ENCODE measurements at places on chromosomes 2 and 18.

GRCh38 chr2:152620208-152620607 is 97.1 kb downstream of the PRPF40A start:
- no peak for DNase-seq

DNA sequence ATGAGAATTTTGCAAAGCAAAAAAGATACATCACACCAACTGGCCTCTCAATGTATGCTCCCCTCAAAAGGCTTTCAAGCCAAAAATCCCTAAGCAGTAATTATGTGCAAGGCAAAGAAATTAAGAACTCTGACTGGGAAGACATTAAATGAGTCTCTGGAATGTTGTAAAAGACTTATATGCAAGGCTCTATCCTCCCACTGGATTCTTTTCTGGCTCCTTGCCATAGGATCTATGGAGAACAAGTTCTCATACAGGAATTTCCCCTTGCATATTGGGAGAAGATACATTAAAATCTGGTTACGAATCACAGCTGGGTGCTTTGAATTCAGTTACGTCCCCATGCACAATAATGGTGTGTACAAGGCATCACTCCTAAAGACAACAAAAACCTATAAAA is 73.4 kb upstream of the ATL2 start:
- no peak for DNase-seq

GRCh38 chr2:38030635-38031355 is 45.2 kb downstream of the CYP1B1 start:
- DNase-seq = no peak

DNA sequence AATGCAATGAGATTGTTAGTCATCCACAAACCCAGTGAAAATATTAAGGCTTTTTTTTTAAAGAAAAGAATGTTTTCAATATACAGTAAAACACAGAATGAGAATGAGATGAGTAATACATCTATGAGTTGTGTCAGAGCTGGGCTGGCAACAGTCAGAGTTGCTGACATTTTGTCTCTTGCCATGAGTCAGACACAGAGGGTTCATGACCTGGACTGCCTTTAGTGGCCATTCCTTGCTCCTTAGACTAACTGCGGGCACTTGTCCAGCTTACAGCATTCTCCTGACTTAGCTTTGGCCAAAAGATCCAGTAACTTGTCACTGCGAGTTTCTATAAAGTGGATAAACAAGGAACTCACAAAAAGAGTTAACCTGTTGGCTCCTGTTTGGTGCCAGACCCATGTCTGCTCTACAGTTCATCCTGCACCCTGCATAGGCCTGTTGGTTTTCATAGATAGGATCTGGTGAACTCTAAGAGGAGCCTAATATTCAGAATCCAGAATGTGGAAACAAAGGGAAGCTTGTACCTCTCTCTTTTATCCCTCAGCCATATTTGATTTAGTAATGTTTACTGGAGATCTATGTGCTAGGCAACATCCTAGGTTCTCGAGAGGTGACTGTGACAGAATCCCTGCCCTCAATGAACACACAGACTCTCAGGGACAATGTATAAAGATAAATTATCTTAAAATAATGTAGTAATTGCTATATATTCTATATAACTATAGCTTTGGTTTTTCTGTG is 391.5 kb upstream of the VWC2L start:
- no peak for DNase-seq

Data from chondrocyte (in vitro differentiated cells).